Epithelial cell of prostate (primary cell): ENCODE measurements at places on chromosomes 5 and 9.

DNA sequence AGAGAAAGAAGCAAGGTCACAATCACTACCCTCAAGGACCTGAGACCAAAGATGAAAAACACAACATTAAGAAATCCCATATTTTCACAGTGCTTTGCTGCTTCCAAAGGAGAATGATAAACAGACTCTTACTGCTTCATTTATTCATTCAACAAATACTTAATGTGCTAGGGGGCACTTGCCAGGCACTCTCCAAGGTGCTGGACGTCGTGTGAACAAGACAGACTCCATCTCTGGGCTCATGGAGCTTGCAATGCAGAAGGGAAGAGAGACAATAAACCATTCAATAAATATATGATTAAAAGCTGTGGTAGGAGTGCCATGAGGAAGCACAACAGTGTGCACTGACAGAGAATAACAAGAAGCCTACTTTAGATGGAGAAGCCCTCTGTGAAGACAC, 327.7 kb downstream of the CDK5RAP2 start:
- no peak for DNase-seq

DNA sequence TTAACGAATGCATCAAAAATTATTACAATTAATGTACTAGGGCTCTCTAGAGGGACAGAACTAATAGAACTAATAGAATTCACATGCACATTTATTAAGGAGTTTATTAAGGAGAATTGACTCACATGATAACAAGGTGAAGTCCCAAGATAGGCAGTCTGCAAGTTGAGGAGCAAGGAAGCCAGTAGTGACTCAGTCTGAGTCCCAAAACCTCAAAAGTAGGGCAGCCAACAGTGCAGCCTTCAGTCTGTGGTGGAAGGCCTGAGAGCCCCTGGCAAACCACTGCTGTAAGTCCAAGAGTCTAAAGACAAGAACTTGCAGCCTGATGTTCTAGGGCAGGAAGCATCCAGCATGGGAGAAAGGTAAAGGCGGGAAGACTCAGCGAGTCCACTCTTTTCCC, 633.8 kb downstream of the SEMA5A start:
- no peak for DNase-seq

GRCh38 chr5:31731016-31731415, 92.1 kb downstream of the PDZD2 start:
- no peak for DNase-seq

- DNase-seq: no peak
Observed at GRCh38 chr9:36731068-36731956, 158.6 kb downstream of the MELK start.

- peak; percentile 86 for DNase-seq
Observed at GRCh38 chr5:132674671-132675506, 1.1 kb downstream of the IL4 start.

- DNase-seq: peak; percentile 33
Observed at GRCh38 chr9:112360047-112360804, 19.7 kb upstream of the HSDL2 start.

DNA sequence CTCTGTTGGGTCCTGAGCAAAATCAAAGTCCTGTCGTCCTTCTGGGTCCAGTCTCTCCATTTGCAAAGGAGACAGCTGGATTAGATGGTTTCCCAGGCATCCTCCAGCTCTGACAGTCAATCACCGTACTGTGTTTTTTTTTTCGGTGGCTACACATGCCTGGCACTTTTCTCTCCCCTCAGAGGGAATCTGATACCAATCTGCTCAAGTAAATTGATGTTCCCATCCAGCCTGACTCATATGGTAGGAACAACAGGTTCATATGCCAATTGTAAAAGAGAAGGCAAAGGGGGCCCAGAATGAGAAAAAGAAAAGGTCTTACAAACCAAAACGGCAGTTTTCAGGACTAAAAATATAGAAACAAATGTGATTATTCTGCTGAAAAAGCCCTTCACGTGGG, 1.2 kb downstream of the FBXO10 start:
- DNase-seq: no peak

DNA sequence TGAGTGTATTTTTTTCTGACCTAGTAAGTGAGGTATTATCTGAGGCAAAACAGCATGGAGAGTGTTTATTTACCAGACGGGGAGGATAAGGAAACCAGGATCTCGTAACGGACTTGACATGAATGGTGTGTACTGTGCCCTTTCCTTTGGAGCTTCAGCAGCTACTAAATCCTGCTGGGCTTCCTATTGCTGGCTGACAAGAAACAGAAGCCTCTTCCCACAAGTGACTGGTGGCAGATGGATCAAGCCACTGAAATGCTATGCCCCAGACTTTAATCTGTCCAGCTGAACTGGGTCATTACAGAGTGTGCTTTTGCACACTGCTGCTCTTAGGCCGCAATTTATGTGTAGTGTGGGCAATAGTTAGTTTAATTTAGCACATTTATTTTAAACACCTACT, 162.7 kb upstream of the MRPS30 start:
- DNase-seq: no peak

DNA sequence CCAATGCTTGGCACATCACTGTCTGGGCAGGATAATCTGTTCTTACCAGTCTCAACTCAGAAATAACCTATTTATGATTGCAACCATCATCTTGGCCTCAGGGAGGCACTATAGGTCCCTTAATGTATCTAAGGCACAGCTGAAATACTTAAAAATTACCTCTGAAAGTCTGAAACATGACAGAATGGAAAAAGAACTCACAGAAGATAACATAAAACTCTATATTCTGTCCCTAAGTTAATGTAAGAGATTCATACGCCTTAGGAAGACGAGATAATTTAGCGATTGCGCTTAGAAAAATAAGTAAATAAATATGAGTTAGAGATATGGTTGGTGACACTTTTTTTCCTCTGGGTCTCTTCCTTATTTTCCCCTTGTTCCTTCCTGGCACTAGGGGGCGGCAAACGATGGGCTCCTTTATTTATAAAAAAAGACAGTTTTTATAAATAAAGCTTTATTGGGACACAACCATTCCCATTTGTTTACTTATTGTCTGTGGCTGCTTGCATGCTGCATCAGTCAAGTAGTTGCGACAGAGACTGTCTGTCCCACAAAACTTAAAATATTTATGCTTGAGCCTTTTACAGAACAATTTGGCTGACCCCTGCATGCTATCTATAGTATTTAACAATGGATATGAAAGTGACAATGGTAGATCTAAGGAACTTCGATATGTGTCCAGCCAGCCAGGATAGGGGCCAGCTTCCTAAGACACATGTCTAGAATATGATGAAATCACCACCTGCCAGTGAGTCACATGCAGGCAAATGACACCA, 79.6 kb downstream of the PDE4D start:
- no peak for DNase-seq

DNA sequence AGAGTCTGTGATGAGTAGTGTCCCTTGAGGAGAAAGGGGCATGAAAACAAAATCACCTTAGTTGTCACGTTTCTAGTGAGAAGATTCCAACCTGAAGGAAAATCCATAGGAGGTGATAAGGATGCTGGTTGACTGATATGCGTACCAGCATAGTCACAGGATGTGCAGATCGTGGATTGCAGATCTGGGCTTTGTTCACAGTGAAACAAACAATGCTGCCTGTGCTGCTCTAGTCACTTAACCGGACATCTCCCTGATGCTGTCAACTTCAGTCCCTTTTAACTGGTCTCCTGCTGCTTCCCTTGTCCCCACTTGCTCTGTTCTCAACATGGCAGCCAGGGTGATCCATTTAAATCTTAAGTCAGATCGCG, 89.7 kb downstream of the IQGAP2 start:
- DNase-seq: no peak

DNA sequence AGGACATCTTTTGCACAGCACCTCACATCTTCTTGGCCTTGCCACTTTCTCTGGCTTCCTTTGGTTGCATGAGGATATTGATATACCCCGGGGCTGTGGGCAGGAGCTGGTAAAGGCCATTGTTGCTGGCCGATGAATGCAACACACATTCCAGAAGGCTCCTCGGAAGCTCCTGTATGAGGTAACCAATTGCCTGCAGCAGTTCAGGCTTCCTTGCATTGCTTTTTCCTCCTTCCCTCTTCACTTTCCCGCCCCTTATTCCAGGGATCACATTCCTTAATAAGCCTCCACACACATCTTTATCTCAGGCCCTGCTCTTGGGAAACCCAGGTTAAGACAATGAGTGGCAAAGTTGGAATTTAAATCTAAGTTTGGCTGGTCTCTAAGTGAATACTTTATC, 505.4 kb upstream of the CLINT1 start:
- no peak for DNase-seq

DNA sequence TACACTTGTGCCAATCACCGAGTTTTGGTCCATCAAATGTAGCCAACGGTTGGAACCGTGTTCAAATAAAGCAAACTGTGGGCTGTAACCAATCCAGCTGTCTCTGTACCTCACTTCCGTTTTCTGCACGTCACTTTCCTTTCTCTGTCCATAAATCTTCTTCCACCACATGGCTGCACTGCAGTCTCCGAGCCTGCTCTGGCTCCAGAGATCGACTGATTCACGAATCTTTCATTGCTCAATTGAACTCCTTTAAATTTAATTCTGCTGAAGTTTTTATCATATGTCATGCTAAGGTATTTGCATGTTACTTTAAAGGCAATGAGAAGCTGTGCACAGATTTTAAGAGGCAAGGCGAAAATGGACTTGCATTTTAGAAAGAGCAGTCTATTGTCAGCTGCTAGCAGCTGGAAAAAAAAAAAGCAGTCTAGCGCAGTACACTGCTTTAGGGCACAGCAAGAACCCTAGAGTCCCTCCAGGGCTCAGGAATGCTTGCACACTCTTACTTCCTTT, 13.2 kb downstream of the TTC39B start:
- no peak for DNase-seq

DNA sequence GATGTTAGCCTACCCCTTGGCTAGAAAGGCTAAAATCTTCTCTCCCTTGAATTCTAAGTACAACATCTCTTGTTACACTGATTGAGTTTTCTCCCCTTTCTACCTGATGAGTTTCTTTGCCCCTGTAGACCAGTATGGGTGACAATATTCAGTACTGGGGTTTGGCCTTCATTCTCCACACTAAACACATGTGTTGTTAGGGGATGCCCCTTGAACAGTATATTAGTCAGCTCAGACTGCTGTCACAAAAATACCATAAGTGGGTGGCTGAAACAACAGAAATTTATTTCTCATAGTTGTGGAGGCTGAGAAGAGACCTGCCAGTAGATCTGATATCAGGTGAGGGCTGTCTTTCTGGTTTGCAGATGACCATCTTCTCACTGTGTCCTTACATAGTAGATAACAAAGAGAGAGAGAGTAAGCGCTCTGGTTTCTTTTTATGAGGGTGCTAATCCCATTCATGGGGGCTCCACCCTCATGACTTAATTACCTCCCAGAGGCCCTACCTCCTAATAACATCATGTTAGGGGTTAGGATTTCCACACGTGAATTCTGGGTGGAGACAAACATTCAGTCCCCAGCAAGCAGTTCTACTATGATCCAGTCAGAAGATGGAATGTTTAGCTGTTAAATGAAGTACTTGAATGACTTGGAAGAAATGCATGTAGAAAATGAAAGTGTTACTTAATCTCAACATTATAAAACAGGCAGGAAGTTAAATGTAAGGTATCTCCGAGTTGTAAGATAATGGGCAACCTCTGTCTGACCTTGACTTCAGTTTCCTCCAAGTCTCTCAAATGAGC, 17.5 kb downstream of the VLDLR start:
- no peak for DNase-seq

GRCh38 chr9:82109626-82110025, 121.1 kb downstream of the SPATA31D1 start:
- no peak for DNase-seq

GRCh38 chr9:121597698-121598166, 53.7 kb upstream of the DAB2IP start:
- no peak for DNase-seq

GRCh38 chr5:96649681-96650540, 12.3 kb upstream of the CAST start:
- DNase-seq: no peak

GRCh38 chr5:151150471-151151262, 6.9 kb downstream of the ANXA6 start:
- DNase-seq: no peak

- no peak for DNase-seq
Observed at GRCh38 chr9:99220011-99220410, 1.7 kb downstream of the ALG2 start.

DNA sequence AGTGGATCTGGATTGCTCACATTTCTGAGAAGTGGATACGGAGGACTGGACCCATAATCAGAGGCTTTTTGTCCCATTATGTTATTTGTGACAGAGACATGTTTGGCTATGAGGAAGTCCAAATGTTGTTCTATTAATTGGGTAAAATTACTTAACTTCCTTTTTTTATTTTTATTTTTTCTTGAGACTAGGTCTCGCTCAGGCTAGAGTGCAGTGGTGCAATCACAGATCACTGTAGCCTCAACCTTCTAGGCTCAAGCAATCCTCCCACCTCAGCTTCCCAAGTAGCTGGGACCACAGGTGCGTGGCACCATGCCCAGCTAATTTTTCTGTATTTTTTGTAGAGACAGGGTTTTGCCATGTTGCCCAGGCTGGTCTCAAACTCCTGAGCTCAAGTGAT, 11.9 kb upstream of the PGGT1B start:
- DNase-seq: no peak

- DNase-seq: no peak
Observed at GRCh38 chr9:98214811-98215210, 22.4 kb upstream of the CORO2A start.

GRCh38 chr5:126812199-126812570, 35.2 kb downstream of the LMNB1 start:
- no peak for DNase-seq

- no peak for DNase-seq
Observed at GRCh38 chr9:94014920-94015319, 59.8 kb upstream of the BARX1 start.

DNA sequence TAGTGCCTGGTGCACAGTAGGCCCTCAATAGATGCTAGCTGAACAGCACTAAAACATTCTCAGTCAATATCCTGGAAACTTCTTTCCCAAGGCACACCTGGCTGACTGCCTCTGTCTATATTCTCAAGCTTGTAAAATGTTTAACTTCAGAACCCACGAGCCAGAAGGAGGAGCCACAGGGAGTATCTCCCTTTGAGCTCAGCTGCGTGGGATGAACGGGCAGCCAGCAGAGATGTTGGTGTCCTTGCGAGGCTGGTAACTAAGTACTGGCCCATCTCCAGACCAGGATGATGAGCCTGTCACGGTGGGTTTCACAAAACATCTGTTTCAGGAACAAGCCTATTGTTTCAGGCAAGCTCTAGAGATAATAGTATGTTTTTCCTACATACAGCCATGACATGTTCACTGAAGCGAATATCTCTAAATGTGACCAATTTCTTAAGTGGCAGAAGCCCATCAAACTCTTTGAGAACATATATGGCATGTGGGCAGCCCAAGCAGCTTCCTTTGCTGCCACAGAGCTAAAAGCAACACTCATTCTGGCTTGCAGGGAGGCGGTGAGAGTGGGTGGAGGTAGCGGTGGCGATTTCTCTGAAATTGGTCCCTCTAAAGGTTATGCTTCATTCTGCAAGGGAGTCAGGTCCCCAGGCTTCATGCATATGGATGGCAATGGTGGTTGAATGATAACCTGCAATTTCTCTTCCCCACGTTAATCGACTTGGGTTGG, 206.2 kb downstream of the TTLL11 start:
- DNase-seq: no peak
